ENCODE measurements at places on chromosomes 6 and 20.

- no peak for DNase-seq
These were observed 161.2 kb downstream of the SYNDIG1 start for GRCh38 chr20:24630486-24631172.

GRCh38 chr6:114075777-114076176 is 104.8 kb upstream of the HDAC2 start:
- DNase-seq: no peak

GRCh38 chr6:18507018-18507415 is 119.9 kb downstream of the RNF144B start:
- DNase-seq: no peak

GRCh38 chr6:17448165-17448564 is 54.8 kb downstream of the CAP2 start:
- no peak for DNase-seq

DNA sequence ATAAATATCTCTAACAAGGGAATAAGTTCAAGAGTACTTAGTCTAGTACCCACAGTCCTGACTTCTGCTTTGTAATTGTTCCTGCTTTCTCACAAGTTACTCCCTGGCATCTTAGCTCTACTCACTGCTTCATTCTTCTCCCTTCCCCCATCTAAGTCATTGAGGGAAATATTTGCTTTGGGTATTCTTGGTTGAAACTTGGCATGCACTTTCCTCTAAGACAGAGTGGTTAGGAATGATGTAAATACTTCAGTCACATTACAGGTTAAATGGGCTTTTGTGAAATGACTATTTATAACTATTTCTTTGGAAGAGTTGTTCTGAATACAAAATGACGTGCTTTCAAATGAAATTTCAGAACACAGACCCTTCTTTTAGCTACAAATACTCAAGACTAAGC is 67.7 kb upstream of the PLEKHG1 start:
- no peak for DNase-seq
